ENCODE measurements at places on chromosomes 5 and 9.
A peak's percentile ranks its signal among the peaks of the same experiment; 100 is the strongest.

DNA sequence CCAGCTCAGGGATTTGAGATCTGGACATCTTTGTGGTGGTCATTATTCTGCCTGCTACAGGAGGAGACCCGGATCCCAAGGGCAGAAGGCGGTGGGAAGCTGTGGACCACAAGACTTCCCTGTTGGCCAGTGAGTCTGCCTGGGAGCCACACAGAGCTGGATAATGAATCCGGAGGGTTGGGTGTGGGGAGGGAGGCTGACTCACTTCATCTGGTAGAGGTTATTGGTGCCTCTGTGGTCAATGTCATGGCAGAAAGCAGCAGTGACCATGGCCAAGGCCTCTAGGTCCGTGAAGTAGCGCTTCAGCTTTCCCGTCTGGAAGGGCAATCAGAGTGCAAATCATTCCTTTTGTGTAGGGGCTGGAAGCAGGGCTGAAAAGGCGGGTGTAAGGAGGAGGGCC lies 58.5 kb downstream of the PDE6A start:
- DNase-seq = no peak

DNA sequence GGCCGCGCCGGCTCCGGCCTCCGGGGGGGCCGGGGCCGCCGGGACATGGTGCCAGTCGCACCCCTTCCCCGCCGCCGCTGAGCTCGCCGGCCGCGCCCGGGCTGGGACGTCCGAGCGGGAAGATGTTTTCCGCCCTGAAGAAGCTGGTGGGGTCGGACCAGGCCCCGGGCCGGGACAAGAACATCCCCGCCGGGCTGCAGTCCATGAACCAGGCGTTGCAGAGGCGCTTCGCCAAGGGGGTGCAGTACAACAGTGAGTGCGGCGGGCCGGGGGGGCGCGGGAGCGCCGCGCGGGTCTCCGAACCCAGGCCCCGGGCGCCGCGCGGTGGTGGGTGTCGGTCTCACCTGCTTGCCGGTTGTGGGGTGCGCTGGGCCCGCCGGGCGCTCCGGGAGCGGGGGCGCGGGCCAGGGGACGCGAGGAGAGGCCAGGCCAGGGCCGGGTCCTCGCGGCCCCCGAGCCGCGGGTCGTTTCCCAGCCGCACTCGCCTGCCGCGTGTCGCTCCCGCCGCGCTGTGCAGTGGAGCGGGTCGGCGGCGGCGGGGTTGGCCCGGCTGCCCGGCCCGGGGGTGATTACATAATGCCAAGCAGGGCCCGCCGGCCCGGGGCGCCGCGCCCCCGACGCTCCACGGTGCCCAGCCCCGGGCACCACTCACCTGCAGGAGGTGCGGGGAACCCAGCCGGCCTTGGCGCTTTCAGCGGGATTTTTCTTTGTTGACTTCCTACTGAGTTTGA lies 492 bp downstream of the RABL6 start:
- peak; percentile 78 for DNase-seq

DNA sequence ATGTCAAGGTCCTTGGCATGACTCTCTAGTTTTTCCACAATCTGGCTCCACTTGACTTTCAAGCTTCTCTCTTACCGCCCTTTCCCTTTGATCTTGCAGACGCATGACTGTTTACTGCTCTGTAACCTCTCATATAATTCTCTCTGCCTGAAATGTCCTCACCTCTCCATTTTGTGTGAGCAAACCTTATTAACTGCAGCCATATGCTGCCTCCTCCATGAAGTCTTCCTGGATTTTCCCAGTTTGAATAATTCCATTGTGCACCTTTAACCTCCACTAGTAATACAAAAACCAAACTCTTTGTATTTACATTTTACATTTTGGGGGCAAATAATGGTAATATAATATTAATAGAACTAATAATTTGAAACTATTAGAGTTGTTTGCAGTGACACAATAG lies 9.5 kb upstream of the C9orf72 start:
- DNase-seq = no peak

GRCh38 chr5:41851116-41851515 lies 19.1 kb downstream of the OXCT1 start:
- no peak for DNase-seq

GRCh38 chr5:171451421-171451820 lies 32.0 kb downstream of the FGF18 start:
- no peak for DNase-seq

- peak; percentile 37 for DNase-seq
Observed at GRCh38 chr5:61496446-61496845, 164.4 kb downstream of the ZSWIM6 start.
